Stimulated activated CD4-positive, alpha-beta T cell treated with anti-CD3 and anti-CD28 coated beads, Interleukin-4, amount 100 ng/mL, for 48 hours (primary cell): ENCODE measurements at places on chromosomes 3 and 15.

GRCh38 chr15:63628123-63628822 lies 31.1 kb downstream of the FBXL22 start:
- DNase-seq, result no peak

- no peak for DNase-seq
These were observed 7.6 kb downstream of the ICE2 start for GRCh38 chr15:60471314-60471713.

GRCh38 chr15:51024735-51025453 lies 69.8 kb downstream of the TNFAIP8L3 start:
- no peak for DNase-seq

DNA sequence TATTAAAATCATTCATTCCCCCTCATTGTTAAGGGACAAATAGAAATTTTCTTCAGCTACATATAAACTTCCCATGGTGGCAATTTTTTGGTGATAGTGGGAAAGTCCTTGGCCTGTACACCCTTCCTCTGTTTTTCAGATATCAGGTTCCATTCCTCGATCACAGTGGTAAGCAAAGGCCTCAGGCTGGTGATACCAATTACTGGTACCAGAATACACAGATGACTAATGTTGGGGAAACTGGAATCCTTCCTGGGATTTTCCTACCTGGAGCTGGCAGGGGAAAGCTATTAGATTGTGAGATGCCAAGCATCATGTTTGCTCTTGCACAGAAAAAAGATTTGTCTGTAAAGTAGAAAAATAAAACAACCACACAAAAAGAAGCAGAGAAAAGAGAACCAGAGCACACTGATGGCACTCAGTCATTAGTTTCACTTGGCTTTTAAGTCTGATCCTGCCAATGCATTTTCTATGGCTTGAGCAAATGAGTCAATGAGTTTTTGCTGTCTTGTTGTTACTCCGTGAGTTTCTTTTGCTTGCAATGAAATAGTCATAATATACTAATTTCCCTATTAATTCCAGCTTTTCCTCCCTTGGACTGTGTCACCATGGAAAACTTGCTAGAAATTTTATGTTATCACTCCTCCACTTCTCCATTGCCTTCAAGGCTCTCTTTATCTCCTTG lies 795.0 kb downstream of the ROBO1 start:
- no peak for DNase-seq

- DNase-seq, result peak; percentile 69
These were observed 53.6 kb downstream of the RHCG start for GRCh38 chr15:89442671-89443307.

DNA sequence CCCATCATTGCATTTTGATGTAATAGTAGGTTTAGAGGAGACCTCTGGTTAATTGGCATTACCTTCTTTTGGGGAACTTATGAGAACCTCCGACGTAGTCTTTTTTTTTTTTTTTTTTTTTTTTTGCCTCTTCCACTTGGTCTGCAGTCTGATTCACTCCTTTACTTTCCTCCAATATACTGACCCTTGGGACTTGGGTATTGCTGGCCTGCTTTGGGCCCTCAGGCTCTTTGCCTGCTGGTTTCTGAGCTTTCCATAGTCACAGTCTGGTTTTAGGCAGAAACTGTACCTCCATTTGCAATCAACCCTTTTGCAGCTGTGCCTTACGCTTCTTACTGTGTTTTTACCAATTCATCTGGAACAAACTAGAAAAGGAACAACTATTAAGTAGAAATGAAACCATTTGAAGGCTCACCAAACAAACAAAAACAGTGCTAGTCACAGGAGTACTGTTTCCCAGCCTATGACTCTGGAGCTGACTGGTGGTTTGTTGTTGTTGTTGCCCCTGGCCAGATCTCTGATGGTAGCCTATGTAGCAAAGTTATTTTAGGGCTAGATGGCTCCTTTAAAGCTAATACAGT lies 272.8 kb downstream of the BBX start:
- no peak for DNase-seq

DNA sequence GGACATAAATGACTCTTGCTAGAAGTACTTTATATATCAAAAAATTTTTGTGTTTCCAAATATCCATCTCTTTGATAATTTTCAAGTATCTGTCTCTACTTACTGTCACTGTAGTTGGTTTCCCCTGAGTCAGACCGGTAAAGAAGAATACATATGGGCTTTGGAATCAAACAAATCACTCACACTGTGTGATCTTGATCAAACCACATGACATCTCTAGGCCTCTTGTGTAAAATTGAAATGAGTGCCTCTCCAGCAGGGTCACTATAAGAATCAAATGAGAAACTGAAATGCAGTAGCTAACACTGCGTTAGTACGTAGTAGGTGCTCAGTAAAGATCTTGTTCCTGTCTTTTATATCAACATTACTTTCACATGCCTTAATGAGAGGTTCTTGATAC lies 314.6 kb upstream of the STT3B start:
- DNase-seq, result no peak

GRCh38 chr3:15361494-15362214 lies 29.3 kb upstream of the SH3BP5 start:
- peak; percentile 53 for DNase-seq

GRCh38 chr3:189638276-189639031 lies 7.3 kb downstream of the TP63 start:
- no peak for DNase-seq

GRCh38 chr15:63880744-63881143 lies 47.0 kb upstream of the HERC1 start:
- DNase-seq, result no peak
